ENCODE measurements at places on chromosomes 2 and 18.

DNA sequence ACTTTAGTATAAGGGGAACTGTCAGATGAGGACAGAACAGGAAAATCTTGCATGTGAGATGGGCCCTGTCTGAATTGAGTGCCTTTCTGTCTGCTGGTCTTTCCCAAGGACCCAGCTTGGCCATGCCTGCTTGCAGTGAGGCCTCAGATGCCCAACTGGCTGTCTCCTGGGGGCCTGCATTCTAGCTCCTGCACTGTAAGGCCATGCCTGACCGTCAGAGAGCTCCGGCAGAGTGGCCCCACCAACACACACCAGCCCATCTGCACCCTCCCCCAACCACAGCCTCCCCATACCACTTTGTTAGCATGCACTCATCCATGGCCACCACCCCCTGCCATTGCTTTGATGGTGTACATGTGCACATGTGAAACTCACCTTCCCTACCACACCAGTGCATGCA is 190.4 kb upstream of the RPRM start:
- no peak for DNase-seq

DNA sequence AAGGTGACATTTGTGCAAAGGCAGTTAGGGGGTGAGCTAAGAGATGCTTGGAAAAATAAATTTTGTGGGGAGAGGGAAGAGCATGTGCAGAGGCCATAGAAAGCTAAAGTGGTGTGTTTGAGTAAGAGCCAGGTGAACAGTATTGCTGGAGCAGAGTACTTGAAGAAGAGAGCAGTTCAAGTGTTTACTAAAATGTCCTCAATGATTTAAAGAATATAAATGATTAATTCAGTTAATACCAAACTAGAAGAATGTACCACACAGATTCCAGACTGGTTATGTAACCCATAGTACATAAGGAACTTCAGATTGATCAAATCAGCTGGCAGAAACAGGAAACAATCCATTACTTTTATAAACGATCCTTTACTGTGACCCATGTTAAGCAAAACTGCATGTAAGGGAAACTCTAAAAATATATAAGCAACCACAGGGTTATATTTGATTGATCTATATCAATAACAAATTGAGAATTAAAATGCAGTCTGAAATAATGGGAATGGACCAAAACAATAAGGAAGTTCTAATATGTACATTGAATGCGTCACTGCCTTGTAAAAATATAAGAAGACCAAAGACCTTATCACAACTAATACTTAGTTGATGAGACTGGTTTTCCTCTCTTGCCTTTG is 76.9 kb downstream of the LDAH start:
- DNase-seq, result no peak

- DNase-seq, result no peak
Observed at GRCh38 chr18:70181015-70181414, 24.5 kb downstream of the RTTN start.

DNA sequence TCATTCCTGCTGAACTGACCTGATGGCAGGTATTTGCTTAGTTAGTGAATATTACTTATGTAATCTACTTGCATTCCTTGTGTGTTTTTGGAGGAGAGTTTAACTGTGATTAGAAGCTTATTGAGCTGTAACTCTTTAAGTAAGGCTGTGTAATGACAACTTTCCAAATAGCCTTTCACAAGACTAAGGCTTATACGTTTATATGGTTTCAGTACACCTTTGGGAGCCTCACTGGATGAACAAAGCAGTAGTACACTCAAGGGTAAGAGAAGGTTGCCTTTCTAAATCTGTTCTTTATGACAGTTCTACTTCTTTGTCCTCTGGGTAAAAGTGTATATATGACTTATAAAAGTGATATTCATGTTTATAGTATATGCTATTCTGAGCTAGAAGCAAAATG is 4.3 kb downstream of the ITPRID2 start:
- no peak for DNase-seq

DNA sequence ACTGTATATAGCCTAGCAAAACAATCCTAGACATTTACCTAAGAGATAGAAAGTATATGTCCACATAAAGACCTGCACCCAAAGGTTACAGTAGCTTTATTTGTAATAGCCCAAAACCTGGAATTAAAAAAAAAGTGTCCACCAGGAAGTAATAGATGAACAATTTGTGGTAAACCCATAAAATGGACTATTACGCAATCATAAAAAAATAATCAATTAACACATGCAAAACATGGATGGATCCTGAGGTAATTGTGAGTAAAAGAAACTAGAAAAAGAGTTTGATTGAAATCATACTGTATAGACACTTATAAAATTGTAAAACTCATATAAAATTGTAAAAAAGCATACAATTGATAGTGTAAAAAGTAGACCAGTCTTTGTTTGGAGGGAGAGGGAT is 673.0 kb upstream of the ZNF804A start:
- no peak for DNase-seq

DNA sequence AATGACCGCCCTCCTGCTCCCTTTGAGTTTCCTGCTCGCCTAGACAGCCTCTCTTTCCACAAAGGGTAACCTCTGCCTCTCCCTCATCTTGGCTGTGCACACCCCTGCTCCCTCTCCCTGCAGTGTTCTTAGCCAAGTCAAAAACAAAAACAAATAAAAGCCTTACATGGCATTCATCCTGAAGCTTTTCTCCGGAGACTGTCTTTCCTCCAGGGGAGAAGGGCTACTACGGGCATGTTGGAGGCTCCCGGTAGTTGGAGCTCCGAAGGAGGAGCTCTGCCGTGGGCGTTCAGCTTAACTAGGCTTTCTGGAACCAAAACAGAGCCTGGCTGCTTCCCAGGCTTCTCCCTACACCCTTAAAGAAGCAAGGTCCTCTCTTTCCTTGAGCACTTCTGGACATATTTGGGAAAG is 104.2 kb downstream of the TPGS2 start:
- no peak for DNase-seq

GRCh38 chr18:6752202-6752860 is 22.8 kb downstream of the ARHGAP28 start:
- no peak for DNase-seq

DNA sequence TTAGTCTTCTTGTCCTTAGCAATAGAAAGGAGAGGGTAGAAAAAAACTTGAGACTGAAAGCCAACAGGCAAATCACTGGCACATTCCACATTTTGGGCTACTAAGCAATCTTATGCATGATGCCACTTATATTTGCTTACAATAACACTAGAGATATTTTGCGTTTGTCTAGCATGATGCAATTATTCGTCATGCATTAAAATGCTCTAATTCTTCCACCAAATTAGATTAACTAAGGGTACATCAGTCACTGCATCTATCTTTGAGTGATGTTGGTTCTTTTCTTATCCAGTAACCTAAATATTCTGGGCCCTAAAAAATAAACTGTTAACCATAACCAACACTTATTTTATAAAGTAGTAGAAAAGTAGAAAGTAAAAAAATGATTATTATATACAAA is 1311.7 kb upstream of the CDH2 start:
- DNase-seq, result no peak

GRCh38 chr2:3051266-3051665 is 326.4 kb downstream of the EIPR1 start:
- DNase-seq, result peak; percentile 26

Measured in activated CD4-positive, alpha-beta memory T cell treated with anti-CD3 and anti-CD28 coated beads for 36 hours (primary cell).